ENCODE measurements at places on chromosomes 2 and 18.
A peak's percentile ranks its signal among the peaks of the same experiment; 100 is the strongest.

GRCh38 chr2:71759060-71759459 is 305.7 kb downstream of the DYSF start:
- no peak for DNase-seq

DNA sequence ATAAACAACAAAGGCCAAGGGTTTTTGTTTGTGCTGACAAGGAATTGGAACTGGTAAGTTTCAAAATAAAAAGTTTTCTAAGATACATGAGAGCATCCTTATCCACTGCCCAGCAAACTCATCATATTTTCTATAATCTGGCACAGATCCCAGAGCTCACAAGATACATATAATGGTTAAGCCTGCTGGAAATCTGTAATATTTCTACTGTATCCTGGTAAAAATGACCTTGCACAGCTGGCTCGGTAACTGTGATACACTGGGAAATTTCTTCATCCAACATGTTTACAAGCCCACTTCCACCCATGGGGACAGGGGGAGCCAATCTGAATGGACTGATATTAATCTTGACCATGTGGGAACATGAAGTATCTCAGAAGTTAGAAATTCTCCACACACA is 425.4 kb upstream of the MMADHC start:
- no peak for DNase-seq

GRCh38 chr18:80157708-80158343 is 48.8 kb downstream of the ADNP2 start:
- DNase-seq = no peak

DNA sequence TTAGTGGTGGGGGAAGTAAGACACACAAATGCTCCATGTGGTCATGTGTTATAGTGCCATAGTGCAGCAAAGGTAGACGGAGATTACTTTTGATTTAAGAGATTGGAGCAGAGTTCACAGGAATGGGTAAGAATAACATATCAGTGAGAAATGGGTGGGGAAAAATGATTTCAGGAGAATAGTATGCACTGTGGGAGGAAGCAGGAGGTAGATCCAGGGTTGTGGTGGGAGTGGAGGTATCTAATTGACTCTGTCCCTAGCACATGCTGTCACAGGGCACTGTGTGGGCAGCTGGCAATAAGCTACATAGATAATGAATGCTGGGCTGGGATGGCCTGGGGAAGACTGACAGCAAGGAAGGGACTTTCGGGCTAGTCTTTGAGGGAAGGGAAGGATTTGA is 65.3 kb downstream of the STAT1 start:
- DNase-seq = no peak

GRCh38 chr2:16899958-16900357 is 234.3 kb upstream of the CYRIA start:
- no peak for DNase-seq

- no peak for DNase-seq
These were observed 22.9 kb downstream of the RTTN start for GRCh38 chr18:70182548-70182947.

GRCh38 chr2:21396252-21396651 is 272.5 kb downstream of the TDRD15 start:
- no peak for DNase-seq

GRCh38 chr2:48250943-48251342 is 279.0 kb upstream of the STON1 start:
- DNase-seq = no peak

DNA sequence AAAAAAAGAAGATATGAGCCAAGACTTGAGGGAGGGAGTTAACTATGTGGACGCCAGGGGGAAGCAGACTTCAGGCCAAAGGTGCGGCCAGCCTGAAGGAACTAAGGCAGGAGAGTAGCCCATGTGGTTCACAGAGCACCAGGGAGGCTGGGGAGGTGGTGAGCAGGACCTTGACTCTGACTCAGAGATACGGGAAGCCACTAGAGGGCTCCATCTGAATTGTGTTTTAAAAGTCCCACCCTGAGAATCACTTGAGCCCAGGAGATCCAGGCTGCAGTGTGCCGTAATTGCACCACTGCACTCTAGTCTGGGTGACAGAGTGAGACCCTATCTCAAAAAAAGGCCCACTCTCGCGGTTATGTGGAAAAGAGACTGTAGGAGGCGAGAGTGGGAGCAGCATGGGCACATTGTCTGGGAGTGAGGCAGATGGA is 12.3 kb downstream of the CEP192 start:
- no peak for DNase-seq

- DNase-seq = no peak
These were observed 172.6 kb downstream of the PRPF40A start for GRCh38 chr2:152544638-152545037.

- no peak for DNase-seq
These were observed 265.9 kb upstream of the PXDN start for GRCh38 chr2:2010251-2010650.

GRCh38 chr2:64404002-64404731 is 49.8 kb upstream of the LGALSL start:
- peak; percentile 76 for DNase-seq

- no peak for DNase-seq
These were observed 48.9 kb downstream of the ADCY3 start for GRCh38 chr2:24870891-24871705.

DNA sequence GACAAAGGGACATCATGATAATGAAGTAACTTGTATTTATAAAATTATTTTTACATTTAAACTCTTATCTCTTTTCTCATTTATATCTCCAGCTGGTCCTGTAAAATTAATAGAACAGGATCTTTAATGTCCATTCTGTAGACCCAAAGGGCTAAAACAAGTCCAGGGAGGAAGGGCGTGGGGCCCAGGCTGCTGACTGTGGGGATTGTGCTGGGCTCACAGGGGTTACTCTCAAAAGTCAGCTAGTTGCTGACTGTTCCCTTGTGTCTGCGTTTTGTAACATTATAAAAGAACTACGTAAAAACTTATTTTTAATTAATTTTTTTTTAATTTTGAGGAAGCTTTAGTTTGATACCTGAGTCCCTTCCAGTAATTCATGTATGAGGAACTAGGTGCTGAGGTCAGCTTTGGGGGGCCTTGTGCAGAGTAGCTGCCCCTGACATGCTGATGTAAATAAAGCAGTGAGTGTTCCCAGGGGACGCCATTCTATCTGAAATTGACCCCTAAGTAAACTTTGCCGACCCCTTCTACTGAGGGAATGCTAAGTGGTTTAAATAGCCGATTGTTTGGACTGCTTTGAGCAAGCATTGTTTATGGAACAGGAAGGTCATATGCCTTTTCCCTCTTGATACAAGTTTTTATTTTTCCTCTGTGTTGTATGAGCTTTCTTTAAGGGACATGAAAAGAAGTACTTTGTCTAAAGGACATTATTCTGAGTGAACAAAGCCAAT is 56.4 kb downstream of the MERTK start:
- DNase-seq = no peak

DNA sequence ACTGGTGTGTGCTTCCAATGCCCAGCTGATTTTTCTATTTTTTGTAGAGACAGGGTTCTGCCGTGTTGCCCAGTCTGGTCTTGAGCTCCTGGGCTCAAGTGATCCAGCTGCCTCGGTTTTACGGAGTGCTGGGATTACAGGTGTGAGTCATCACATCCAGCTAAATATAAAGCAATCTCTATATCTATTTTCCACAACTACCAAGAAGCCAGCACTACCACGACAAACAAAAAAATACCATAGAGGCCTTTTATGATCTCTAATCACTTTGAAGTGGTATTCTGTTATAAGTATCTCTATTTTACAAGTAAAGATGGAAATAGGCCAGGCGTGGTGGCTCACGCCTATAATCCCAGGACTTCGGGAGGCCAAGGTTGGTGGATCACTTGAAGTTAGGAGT is 34.7 kb downstream of the C2orf74 start:
- no peak for DNase-seq

DNA sequence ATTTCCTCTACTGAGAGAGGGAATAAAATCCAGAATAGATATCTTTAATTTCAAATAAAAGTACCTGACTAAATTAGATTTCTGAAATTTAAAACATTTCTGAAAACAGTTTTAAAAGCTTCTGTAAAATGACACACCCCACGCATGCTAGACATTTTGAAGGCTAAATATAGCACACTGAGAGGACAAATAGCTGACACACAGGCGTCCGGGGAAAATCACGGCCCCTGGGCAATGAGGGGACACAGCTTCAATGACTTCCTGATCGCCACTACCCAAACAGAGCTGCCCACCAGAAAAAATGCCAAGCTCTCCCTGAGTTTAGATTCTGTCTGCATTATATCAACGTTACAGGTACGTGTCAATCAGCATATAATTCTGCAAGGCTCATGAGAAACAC is 10.9 kb downstream of the TBC1D8 start:
- DNase-seq = no peak

DNA sequence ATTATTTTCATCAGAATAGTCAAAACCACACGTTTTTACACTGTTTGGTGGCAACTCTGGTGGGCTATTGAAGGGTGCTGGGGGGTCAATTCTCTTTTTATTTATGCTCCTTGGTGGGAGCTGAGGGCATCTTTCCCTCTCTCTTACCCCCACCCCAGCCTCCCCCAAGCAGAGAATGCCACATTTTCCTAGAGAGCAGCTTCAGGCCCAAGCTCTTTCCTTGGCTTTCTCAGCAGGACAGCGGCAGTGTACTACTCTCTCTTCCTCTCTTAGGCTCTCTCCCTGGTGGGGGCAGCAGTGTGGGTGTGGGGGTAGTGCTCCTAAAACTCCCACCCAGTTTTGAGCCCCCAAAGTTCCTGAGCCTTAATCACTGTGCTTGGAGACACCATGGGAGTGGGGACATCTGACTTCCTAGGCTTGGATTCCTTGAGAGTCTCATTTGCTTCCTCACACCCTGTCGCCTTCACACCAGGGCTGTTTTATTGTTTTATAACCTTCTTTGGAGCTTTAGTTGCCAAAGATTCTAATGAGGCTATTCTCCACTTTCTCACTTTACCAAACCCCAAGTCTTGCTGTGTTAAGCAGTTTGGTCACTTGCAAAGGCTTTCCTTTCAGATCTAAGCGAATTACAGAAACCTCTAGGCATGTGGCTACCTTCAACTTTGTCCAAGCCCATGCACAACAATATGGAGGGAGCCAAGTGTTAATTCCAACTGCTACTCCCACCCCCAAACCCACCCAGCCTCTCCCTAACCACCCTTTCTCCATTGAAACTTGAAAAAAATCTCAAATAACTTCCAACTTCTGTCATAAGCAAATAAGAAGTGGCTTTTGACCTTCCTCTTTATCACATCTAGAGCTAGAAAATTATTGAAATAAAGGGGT is 6.0 kb upstream of the HOXD4 start:
- DNase-seq = no peak

DNA sequence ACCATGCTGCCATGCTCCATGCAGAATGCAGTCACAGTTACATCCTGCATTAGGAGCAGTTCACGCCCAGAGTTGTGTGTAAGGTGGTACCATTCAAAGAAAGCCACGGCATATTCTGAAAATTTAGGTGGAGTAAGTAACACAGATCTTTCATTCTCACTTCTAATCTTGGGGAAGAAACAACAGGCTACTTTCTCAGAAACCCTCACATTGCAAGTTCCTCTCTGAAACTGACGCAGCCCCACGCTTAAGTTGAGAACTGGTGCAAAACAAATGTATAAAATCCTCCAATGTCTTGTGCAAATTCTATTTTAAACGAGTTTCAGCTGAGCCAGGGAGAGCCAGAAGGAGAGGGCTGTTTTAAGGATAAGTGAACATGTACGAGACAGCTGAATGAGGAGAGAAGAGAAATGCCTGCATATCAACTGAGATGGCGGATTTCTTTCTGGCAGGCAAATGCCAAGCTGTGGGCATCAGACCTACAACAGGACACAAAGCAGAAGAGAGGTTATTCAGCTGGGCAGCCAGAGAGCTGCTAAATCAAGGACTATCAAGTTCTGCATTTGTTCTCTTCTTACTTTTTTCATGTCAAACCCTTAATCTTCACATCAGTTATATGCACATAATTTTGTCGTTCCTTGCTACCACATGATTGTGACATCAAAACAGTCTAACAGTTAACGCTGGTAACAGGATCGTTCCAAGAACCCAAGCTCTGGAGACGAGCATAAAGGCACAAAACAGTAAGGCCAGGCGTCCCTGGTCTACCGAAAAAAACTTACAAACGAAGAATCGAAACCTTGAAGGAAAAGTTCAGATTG is 6.4 kb downstream of the ARL4C start:
- no peak for DNase-seq

GRCh38 chr2:190515687-190516086 is 18.8 kb downstream of the NEMP2 start:
- no peak for DNase-seq

DNA sequence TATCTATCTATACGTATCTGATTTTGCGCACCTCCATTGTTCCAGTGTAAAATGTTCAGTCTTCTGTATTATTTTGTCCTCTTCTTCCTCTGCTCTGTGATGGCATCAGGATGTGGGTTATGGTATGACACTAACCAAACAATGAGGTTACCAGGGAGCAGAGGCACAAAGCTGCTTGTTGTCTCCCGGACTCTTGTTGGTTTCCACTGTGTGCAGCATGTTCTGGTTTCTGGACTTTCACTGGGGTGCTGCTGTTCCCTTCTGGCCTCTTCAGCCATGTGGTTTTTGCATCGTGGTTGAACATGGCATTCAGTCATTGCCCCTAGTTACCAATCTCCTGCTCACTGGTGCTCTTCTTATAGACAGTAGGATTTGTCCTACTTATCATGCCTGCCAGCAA is 665.9 kb downstream of the CBLN2 start:
- DNase-seq = no peak

DNA sequence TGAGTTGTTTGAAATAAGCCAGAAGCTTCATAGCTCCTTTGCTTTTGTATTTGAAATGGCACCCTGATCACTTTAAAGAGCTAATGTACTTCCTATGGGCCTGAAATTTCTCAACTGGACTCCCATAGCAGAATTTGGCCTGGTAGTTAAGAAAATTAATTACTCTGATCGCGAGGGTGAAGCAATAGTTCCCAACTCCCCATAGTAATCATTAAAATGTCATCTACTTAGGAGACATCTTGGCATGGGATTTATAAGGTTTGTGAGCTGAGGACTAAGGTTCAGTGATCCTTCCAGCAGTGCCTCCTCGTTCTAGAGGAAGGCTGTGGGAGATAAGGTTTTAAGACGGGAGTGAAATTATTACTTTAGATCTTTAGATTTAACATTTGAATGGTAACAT is 581.0 kb downstream of the ARHGAP15 start:
- DNase-seq = no peak

DNA sequence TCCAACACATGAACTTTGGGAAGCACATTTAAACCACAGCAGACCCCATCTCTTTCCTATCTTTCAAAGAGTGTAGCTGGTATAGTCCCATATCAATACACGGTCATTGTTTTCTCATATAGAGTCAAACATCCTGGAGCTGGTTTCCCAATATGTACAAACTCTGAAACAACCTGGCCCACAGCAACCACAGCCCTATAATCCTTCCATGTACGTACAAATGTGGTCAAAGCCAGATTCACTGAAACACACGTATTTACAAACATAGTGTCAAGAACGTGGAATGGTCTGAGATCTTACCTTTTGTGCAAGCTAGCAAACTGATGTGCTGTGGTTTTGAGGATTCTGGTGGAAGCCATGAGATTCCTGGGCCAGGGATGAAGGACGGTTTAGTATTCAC is 97.3 kb downstream of the HS1BP3 start:
- DNase-seq = no peak

DNA sequence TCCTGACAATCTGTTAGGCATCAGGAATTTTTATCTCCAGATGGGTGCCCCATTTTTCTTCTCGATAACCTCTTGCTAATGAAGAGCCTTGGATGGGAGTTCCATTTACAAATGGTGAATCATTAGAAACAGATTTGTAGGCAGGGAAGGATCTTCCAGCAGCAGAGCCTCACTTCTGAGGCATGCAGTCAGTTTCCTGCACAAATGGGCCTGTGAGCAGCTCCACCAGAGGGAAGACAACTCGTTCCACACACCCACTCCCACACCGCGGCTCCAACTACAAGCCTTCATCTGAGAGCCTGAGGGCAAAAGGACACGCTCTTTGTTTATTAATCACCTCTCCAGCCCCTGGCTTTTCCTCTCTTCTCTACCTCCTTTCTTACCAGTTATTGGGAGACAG is 108.5 kb downstream of the CTAGE1 start:
- DNase-seq = no peak
